ENCODE measurements at places on chromosomes 5 and 9. TPM values are rescaled to one million over a fixed set of nuclear protein-coding genes. Genes with fewer than 3 reads are reported as not detected.

- DNase-seq = no peak
Observed at GRCh38 chr9:18928711-18929110, 104.3 kb downstream of the SAXO1 start.

DNA sequence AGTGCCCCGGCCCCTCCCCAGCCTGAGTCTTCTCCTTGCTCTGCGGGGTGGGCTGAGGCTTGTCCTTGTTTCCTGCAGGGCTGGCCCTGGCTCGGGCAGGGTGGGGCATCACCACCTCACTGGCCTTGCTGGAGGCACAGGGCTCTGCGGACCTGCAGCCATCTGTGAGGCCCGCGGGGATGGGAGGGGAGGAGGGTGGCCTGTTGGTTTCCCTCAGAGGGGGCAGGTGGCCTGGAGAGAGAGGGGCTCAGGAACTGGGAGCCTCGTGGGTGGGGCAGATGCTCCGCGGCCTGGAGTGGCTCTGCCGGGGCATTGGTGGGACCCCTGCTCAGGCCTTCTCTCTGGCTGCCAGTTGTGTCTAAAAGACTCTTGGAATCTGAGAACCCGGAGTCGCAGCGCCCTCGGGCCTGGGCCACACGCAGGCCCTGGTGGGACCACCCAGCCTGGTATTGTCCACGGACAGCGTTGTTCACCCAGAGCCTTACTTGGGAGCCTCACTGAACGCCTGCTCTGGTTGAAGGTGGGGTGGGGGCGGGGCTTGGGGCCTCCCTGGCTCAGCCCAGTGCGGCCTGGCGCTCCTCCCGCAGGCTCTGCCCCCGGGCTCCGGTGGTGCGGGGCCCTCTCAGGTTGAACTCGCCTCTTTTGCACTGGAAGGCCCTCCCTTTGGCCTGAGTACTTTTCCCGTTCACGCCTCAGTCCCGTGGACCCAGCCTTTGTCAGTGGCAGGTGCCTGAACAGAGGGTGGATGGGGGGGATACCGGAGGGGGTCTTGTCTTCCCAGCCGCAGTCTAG is 111.3 kb downstream of the RXRA start:
- DNase-seq = no peak

Gene SCAI
- polyA plus RNA-seq = 11.0 TPM

Gene CSF1R
- polyA plus RNA-seq = 13.3 TPM

Gene PCDHA9
- polyA plus RNA-seq = 0.04 TPM
